Pancreas (tissue), 10 donors: ENCODE measurements at places on chromosomes 16 and 17. TPM values are rescaled to one million over a fixed set of nuclear protein-coding genes. Genes with fewer than 3 reads are reported as not detected.

DNA sequence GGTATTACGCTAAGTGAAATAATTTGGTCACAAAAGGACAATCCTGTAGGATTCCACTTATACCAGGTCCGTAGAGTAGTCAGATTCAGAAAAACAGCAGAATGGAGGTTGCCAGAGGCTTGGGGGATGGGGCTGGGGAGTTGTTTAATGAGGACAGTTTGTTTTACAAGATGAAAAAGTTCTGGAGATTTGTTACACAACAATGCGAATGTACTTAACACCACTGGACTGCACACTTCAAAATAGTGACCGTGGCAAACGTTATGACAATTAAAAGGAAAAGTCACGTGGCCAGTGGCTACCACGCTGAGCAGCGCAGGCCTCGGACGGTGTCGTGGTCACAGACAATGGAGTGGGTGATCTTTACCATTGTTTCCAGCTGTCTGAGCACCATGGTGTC is 338.1 kb downstream of the SEC14L1 start:
- no peak for DNase-seq

DNA sequence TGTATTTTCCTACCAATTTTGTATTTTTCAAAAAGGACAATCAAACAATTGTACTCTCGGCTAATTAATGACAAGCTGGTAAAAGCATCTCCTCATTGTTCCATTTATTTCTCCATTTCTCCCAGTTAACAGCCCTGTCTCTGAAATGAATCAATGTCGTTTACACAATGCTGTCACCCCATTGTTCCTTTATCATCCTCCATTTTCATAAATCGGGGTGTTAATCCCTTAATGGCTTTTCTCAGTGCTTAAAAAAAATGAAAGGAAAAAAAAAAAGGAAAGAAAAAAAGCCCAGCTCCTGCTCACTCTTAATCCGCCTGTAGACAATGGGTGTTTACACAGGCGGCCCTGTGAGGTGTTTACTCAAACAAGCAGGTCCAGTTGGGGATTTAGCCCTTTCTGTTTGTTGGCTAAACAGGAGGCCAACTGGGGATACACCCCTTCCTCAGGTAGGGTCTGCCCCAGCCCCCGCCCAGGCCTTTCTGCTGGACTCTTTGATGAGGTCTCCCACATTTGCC is 86.8 kb upstream of the SALL1 start:
- no peak for DNase-seq

The TLCD2 gene
- total RNA-seq, result 0.56 TPM

DNA sequence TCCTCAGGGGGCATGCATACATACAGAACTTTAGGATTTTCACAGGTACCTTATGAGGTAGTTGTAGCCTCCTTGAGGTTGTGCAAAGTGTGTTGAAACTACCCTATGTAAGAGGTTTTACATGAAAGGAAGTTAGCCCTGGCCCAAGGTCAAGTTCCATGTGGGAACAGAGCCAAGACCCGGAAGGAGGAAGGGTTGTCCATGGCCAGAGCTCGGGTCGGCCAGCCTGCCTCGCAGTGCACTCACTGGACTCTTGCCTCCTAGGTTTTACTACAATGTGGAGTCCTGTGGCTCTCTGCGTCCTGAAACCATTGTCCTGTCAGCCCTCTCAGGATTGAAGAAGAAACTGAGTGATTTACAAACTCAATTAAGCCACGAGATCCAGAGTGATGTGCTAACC is 8.2 kb downstream of the POLR2C start:
- DNase-seq, result peak; percentile 74

The NFAT5 gene
- 14.2 TPM for total RNA-seq

DNA sequence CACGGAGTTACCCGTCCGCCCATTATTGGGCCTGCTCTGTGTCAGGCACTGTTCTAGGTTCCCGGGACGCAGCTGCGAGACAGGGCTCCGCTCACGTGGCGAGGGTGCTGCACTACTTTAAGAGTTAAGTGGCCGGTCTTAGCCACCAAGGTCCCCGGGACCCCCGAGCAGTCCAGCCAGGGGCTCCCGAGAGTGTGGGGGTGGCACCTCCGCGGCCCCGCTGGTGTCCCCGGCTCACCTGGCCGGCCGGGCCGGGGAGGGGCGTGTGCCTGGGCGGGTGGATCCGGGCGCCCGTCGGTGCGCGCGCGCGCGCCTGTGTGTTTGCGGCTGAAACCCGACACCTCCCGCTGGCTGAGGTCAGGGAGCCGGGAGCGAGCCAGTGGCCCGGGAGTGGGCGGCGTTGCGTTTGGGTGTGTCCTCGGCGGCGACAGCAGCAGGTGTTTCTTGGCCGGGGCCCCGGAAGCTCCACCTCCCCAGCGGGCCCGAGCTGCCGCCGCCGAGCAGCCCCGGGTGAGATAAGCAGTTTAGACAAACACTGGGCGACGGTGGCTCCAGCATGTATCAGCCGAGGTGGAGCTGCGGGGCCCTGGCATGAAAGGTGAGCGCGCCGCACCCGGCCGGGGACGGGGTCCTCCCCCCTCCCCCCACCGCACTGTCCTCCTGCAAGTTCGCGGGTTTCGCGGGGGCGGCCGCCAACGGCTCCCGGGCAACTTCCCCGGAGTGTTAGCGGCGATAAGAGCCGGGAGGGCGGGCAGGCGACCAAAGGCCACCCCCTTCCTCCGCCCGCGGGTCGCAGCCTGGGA is at the start of gene GSE1:
Gene GSE1, plus strand, starts transcription at position 522 of the 803 bp plus-strand sequence. Its CDS starts 70 bp downstream, at position 592.
- DNase-seq, result peak; percentile 99

DNA sequence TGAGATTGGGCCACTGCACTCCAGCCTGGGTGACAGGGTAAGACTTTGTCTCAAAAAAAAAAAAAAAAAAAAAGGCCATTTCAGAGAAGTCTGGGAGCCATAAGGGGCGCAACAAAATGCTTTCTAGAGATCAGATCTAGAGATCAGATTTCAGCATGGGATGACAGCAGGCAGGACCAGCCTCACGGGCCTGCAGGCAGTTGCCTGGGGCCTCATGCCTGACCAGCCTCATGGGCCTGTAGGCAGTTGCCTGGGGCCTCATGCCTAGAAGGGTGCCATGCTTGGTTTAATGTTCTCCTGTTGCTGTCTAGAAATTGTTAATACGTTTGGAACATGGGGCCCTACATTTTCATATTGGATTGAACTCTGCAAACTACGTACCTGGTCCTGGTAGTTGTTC is 59.4 kb downstream of the MARF1 start:
- no peak for DNase-seq

DNA sequence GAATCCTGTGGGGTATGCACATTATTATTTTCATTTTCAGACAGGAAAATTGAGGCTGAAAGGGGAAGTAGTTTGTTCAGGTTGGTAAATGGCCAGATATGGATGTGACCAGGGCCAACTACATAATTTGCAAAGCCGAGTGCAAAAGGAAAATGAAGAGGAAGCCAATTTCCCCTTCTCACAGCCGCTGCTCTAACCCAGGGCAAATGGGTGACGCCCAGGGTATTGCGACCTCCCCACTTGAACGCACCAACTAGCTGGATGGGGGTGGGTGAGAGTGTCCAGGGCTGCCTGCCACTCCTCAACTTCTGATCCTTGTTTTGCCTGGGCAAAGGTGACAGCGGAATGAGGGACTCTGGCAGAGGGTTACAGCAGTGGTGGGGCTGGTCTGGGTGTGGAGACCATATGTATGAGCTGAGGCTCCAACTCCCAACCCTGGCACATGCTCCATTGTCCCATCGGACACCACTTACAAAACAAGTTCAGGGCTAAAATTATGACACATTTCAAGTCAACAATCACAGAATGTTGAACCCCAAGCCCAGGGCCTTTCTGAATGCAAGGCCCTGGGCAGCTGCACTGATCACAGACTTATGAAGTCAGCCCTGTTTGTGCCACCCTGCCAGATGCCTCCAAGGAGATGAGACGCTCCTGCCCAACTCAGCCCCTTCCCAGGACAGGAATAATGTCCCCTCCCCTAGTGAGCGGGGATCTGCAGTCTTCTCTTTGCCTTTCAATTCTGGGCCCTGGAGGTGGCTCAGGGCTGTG is 1.7 kb downstream of the ANKRD40CL start:
- no peak for DNase-seq

DNA sequence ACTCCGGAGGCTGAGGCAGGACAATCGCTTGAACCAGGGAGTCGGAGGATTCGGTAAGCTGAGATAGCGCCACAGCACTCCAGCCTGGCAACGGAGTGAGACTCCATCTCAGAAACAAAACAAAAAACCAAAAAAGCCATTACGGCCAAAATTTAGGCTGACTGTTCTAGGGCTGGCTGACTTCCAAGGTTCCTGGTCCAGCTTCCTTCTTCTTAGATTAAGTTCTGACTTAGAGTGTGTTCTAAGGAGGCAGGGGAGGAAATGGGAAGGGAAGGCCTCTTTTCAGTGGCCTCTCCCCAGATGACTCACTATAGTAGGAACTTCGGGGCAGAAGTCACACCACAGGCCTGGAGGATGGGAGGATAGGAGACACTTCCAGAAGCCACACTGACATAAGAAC is 27.7 kb upstream of the CLEC18B start:
- DNase-seq, result no peak

The RSKR gene
- 3.0 TPM for total RNA-seq

The SHISA6 gene
- 0.31 TPM for total RNA-seq

The BRIP1 gene
- 0.24 TPM for total RNA-seq

The MYH3 gene
- total RNA-seq, result 2.4 TPM

DNA sequence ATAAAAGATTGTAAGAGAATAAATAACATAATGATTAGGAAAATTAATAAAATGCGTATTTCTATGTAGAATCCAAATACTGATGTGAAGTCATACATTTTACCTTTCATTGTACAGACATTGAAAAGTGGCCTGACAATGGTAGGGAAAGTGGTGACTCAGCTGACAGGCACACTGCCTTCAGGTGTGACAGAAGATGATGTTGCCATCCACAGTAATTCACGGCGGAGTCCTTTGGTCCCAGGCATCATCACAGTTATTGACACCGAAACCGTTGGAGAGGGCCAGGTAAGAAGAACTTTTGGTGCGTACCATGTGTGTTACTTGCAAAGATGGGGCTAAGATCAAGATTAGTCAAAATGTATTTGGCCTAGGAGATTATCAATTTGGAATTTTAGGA is 232.8 kb downstream of the BCAS3 start:
- no peak for DNase-seq

The KRTAP9-4 gene
- total RNA-seq, result not detected

- peak; percentile 34 for DNase-seq
Measured at GRCh38 chr17:15456972-15457722, 10.3 kb downstream of the CDRT4 start.

The HEATR9 gene
- not detected for total RNA-seq

DNA sequence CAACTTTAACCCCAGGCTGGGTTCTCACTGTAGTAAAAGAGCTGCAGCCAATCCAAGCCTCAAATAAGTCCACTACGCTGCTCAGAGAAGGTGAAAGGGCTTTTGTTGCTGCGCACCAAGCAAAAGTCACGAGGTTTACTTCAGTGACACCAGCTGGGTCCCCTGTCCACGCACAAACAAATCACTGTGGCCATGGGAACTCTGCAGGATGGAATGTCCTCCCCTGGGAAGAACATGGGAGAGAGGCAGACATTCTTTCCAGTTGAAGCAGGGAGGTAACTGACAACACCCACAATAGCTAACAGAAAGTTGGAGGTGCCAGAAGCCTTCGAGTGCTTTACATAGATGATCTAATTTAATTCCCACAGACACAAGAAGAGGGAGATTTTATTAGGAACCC is 181.9 kb downstream of the PMP22 start:
- DNase-seq, result no peak

DNA sequence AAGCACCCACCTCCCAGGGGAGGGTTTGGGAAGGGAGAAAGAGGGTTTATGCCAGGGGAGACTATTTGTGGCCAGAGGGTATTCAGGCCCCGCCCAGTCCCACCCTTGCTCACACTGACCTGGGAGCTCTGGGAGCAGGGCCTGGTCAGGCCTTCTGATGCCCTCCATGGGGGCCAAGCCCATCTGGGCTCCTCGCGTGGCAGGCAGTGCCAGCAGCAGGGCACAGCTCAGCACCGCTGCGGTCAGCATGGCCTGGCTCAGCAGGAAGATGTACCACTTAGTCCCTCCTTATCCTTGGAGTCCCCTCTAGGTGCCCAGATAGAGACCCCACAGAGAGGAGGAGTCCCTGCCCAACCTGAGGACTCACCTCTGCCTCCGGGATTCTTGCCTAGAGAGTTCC is at the start of gene AGRP:
Gene AGRP, minus strand, starts transcription at position 398 of the 400 bp plus-strand sequence. Its CDS starts 149 bp downstream, at position 249.
- DNase-seq, result no peak

- DNase-seq, result no peak
Measured at GRCh38 chr16:931626-932500, 38.9 kb downstream of the LMF1 start.

DNA sequence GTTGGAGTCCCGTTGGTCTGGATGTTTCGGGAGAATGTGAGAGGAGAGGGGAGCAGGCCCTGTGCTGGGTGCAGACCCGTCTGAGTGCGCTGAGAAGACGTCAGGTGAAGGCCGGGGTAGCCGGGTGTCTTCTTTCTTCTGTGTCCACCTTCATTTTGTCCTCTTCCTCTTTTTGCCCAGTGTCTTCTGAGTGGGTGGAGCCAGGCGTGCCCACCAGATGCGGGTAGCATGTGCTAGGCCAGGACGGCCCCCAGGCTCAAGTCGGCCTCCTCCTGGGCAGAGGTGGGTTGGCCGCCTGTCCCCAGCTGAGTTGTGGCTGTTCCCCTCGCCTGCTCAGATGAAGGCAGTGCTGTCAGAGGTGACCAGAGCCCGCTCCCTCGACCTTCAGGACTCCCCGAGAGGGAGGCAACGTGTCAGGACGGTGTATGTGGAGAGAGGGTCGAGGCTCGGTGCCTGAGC is 3.5 kb downstream of the METRNL start:
- DNase-seq, result no peak

GRCh38 chr17:17750881-17751280 is 69.6 kb downstream of the RAI1 start:
- no peak for DNase-seq

- DNase-seq, result no peak
Measured at GRCh38 chr17:39804839-39805238, 59.3 kb downstream of the IKZF3 start.

DNA sequence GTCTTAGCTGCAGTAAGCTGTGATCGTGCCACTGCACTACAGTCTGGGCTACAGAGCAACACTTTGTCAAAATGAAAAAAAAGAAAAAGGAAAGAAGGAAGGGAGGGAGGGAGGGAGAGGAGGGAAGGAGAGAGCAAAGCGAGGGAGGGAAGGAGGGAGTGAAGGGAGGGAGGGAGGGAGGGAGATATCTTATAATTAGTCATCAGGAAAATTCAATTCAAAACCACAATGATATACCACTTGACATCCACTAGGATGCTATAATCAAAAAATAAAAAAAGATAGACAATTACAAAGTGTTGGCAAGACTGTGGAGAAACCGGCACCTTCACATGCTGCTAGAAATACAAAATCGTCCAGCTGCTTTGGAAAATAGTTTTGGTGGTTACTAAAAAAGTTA is 93.8 kb downstream of the CDC27 start:
- DNase-seq, result no peak

GRCh38 chr16:28492511-28492910 is 637 bp upstream of the CLN3 start:
- no peak for DNase-seq

DNA sequence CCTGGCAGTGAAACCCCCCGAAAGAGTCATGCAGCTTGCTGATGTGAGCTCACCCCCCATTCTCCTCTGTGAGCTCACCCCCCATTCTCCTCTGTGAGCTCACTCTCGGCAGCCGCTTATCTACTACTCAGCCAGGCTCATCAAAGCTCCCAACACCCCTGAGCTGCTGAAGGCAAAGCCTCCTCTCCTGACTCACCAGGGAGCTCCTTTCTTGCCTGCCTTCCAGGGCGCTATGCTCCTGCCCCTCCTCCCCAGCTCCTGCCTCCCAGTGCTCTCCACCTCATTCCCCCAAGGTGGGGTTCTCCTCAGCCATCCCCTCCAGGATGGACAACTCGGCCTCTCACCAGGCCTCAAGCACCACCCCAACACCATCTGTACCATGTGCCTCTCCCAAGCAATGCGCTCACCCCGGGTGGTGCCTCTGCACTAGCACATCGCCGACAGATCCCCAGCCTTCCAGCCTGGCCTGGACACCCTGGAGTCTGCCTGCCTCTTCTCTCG is 27.7 kb upstream of the FAAP100 start:
- no peak for DNase-seq
